ENCODE measurements at places on chromosomes 11 and 22.
A peak's percentile ranks its signal among the peaks of the same experiment; 100 is the strongest.

GRCh38 chr11:114158421-114158820 is 98.9 kb downstream of the ZBTB16 start:
- no peak for DNase-seq

DNA sequence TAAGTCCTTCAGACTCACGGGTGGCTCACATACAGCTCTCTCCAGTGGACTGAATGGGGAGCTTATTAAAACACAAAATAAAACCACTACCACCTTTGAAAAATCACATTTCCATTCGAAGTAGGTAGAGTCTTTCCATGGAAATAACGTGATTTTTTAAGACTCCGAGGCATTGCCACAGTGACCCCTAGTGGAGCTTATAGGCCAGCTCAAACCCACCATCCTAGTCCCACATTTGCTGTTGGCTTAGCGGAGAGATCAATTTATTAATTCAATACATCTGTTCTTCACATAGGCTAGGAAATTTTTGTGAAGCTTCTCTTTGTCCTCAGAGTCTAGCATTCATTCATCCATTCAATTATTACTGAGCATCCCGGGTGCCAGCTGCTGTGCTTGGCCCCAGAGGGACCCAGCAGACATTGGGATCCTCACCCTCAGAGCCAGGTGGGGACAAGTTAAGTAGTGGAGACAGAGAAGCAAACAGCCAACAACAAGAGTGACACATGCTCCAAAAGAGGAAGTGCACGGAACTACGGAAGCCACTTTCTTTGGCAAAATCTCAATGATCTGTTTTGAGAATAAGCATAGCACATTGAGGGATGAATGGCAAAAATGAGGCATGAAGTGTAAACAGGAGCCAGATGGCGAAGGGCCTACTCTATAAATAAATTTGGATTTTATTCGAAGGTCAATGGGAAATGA is 10.2 kb upstream of the P4HA3 start:
- DNase-seq = no peak

- no peak for DNase-seq
Observed at GRCh38 chr22:39560127-39560526, 10.4 kb upstream of the CACNA1I start.

DNA sequence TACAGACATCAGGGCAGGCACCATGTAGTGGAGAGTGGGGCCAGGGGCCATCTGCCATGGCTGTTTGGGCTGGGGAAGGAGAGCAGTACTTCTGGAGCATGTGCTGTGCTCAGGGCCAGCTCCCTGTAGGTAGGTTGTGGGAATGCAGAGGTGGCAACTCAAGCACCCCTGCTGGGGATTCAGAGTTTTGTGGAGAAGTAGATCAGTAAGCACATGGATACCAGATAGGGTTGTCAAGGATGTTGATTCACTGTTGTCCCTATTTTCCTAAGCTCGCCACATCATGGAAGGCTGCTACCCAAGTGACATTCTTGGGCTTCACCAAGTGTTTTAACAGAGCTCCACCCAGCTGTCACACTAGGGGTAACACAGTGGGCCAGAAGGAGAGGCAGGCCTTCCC is 67.2 kb downstream of the BMAL1 start:
- DNase-seq = no peak

- no peak for DNase-seq
Observed at GRCh38 chr11:129412494-129412893, 36.8 kb downstream of the BARX2 start.

DNA sequence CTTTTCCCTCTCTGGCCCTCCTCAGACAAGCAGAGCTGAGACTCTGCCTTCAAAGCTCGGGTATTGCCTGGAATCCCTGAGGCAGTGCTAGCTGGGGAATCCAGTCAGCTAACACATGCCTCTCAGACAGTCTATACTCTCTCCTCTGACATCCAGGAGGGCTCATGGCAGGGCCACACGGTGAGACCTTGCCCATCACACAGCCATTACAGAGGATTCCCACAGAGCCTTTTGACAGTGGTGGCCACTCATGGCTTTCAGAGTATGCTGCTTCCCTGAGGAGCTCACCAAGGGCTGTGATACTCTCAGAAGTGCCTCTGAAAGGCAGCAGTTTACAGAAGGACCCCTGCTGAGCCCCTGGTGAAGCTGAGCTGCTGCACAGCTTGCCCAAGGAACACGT is 165.3 kb downstream of the RRAS2 start:
- no peak for DNase-seq

DNA sequence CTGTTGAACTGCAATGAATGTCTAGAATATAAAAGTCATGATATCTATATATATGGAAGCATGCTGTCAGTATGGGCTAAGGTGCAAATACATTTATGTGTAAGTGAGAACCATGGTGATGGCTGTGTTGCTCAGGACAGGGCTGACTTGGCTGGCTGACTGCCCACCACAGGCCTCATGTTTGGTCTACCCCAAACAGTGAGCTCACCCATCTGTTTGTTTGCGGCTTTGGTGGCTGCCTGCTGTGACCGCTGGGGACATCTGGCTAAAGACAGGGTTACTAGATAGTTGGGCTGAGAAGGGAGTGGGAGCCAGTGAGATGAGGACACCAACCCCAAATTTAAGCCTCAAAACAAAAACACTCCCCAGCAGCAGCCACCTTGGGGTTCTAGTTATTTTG is 6.3 kb downstream of the CD44 start:
- DNase-seq = no peak

- no peak for DNase-seq
Observed at GRCh38 chr11:2847561-2847960, 38.0 kb downstream of the CDKN1C start.

GRCh38 chr11:128336203-128336602 is 251.2 kb downstream of the ETS1 start:
- DNase-seq = no peak

GRCh38 chr22:41524809-41525449 is 19.3 kb downstream of the POLR3H start:
- DNase-seq = peak; percentile 62

Measured in activated naive CD4-positive, alpha-beta T cell (primary cell).